ENCODE measurements at places on chromosomes 2 and 18.

GRCh38 chr2:78768016-78768415 lies 257.5 kb upstream of the REG3G start:
- no peak for DNase-seq

GRCh38 chr2:237201461-237202287 lies 116.0 kb downstream of the COPS8 start:
- DNase-seq: no peak

- DNase-seq: no peak
Measured at GRCh38 chr2:7029291-7030059, 112.3 kb downstream of the RNF144A start.

GRCh38 chr2:191637182-191638078 lies 40.5 kb upstream of the NABP1 start:
- no peak for DNase-seq

GRCh38 chr2:55010915-55011314 lies 39.3 kb downstream of the RTN4 start:
- DNase-seq: no peak

DNA sequence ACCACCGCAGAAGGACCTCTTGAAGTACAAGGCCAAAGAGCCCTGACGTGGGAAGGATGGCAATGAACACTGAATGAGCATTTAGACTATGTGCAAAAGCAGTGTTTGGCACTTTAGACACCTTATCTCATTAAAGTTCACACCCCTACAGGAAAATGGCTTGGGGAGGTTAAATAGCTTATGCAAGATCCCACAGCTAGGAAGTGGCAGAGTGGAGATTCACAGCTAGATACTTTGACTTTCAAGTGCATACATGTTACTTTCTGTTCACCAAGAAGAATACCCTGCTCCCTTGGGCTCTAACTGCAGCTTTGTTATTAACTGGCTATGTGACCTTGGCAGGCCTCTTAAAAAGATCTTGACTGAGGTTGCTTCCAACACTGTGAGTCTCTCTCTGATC lies 58.2 kb downstream of the ICOS start:
- no peak for DNase-seq

DNA sequence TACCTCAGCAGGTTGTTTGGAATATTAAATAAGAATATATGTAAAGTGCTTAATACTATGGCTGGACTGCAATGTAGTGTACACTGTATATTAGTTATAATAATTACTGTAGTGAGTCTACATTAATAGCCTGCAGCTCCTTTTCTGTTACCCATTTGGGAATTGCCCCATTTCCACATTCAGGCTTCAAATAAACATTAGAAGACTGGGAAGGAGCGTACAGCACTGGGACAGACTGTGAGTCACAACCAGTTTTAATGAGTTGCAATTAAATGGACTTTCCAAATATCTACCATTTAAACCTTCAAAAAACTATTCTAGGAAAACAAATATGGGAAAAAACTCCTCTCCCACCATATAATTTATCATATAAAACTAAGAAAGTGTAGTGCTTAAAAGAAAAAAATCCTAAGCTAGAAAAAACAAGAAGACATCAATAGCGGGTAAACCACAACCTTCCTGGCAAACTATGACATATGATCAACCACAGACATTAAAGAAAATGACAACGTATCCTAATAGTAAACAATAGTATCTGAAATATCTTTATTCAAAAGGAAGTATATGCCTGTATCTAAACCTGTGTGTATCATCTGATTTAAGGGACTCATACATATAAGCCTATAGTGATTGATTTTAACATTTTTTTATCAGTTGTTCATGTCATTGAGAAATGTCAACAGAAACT lies 86.1 kb downstream of the TRIP12 start:
- DNase-seq: no peak
